ENCODE measurements at places on chromosomes 16 and 17.
A peak's percentile ranks its signal among the peaks of the same experiment; 100 is the strongest.

GRCh38 chr16:55476625-55477533 lies 2.1 kb upstream of the MMP2 start:
- DNase-seq = peak; percentile 73

DNA sequence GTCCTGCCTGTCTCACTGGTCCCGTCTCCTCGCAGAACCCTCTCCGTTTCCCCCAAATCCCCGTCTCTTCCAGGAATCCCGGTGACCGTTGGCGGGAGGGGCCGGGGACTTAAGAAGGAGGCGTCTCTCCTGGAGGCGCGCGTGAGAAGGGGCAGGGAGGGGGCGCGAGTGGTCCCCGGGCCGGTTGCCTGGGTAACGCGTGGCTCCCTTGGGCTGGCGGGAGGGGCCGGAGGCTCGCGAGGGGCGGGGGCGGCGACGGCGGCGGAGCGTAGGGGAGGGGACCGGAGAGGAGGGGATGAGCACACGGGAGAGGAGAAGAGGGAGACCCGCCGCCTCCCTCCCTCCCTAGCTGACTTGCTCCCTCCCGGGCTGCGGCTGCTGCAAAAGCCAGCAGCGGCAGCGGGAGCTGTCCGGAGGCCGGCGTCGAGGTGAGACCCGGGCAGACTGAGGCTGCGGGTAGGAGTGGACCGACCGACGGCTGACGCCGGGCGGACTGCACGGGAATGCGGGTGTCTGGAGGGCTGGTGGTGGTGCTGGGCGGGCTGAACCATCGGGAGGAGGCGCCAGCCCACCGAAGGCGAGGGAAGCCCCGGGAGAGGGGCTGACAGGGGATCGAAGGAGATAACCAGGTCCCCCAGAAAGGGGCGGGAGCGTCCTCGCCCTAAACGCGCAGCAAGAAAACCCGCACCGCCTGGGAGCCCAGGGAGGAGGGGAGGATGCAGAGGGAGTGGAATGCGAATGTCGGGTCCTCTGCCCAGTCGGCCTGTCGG lies at the start of gene PRRT2:
PRRT2 (plus strand) TSS at position 298 of the 770 bp plus-strand sequence. CDS start 862 bp downstream, outside the sequence.
- DNase-seq = peak; percentile 90

DNA sequence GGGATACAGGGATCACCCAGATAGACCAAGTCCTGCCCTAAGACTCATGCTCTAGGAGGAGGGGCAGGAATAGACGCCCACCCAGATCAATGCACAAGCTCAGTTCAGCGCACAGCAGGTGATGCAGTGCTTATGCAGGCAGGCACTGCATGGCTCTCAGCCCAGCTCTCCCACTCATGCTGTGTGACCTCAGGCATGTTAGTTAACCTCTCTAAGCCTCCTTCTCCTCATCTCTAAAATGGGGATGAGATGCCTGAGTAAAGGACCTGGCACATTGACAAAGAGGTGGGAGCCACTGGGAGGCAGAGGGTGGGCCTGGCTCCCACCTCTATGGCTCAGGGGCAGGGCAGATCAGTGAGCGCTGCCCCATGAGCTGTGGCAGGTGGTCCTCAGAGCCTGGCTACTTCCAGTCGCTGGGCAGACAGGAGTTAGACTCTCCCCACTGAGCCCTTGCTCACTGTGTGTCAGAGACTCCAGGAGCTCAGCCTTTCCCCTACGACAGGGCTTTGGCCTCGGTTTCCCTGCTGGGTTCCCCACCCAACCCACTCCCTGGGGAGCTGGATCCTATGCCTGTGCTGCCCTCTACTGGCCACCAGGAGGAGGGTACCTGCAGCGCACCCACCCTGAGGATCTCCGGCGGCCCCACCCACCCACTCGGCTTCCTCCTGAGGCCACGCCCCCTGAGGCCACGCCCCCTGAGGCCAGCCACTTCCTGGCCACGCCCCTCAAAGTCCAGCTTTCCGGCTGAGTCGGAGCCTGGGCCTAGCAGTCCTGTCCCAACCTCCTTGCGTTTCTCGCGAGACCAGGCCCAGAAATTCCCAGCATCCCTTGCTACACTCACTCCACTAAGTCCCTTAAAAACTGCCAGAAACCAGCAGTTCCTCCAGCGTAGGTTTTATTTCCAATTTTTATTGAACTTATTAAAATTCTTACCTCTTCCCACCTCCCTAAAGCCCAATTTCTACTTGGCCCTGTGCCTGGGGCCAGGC lies 196.1 kb downstream of the GSG1L start:
- DNase-seq = no peak

GRCh38 chr17:17079336-17079735 lies 37.1 kb downstream of the MPRIP start:
- DNase-seq = no peak

DNA sequence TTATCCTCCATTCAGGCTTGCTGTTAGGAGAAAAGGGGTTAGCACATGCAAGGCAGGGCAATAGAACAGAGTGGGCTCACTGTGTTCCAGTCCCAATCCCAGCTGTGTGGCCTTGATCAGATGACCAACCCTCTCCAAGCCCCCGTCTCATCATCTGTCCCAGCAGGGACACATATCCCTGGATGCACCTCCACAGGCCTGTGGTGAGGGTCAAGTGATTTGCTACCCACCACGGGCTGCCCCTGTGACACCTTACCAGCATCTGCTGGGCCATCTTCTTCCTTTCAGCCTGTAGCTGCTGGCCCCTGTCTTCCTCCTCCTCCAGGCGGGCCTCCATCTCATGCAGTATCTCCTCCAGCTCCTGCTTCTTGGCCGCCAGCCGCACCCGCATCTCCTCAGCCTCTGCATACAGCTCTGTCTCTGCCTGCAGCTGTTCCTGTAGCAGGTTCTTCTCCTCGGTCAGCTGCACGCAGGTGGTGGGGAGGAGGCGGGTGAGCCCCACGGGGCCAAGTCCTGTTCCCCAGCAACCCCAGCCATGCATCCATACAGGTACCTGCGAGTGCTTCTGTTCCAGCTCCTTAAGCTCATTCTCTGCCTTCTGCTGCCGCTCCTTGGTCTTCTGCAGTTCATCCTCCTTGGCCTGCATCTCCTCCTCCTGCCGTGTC lies 91.3 kb downstream of the NDE1 start:
- DNase-seq = no peak

GRCh38 chr17:7573324-7574080 lies 5.9 kb upstream of the CD68 start:
- peak; percentile 94 for DNase-seq

DNA sequence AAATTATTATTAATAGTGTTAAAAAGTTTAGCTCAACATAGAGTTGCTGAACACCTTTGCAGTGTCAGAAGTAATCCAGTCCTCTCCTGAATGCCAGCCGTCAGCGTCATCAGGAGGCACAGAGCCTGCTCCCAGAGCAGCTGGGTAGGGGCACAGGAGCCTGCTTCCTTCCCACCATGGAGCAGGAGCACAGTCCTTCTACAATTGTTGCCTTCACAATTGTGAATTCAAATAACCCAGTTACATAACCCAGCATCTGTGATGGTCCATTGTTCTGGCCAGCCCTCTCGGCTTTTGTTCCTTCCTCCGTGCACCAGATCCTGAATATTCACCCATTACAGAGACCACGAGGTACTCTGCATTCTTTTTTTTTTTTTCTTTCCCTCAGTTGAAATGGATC lies 393.9 kb upstream of the MAF start:
- no peak for DNase-seq

DNA sequence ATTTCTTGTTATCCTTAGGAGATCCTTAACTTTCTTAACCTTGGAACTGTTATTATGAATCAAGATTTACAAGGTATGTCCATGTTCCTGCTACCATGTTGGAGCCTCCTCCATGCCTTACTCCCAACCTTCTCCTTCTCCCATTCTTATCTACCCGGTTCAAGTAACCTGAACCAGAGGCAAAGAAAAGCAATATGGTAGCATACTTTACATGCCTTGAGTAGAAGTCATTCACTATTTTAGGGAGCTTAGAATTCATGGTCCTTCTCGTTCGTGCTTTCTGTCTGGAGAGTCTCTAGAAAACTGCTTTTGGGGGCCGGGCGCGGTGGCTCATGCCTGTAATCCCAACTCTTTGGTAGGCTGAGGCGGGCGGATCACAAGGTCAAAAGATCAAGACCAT lies 37.7 kb downstream of the LDHD start:
- no peak for DNase-seq

DNA sequence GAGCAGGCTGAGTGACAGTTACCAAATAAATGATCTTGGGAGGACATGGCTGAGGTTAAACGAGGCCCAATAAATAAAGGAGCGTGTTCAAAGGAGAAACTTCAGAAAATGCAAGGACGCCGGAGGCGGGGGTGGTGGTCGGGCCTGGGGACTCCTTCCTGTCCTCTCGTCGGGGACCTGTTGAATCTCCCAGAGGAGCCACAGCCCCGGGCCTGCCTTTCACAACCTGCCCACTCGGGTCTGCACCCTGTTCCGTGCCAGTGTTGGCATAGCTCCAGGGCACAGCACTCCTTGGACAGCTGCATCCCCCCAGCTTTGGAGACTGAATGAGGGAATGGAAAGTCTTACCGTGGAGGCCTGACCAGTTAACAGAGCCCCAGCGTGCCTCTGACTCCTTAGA lies 8.1 kb upstream of the TBX4 start:
- no peak for DNase-seq

GRCh38 chr16:1261131-1261892 lies 5.4 kb downstream of the TPSD1 start:
- DNase-seq = peak; percentile 60

DNA sequence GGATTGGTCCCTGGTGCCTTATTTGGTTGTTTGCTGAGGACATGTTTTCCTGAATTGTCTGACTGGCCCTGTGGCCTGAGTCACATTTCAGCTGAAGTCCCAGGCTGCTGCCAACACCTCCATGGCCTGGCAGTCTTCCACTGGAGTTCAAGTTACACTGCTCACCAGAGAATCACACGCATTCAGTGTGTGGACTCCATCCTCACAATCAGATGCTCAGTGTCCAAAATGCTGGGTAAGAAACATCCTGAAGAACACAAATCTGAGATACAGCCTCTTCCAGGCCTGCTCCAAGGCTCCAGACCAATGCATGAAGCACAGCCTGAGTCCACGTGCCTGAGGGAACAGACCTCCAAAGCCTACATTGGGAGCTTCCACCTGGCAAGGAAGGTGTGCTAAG lies 19.2 kb downstream of the CD300LB start:
- no peak for DNase-seq

DNA sequence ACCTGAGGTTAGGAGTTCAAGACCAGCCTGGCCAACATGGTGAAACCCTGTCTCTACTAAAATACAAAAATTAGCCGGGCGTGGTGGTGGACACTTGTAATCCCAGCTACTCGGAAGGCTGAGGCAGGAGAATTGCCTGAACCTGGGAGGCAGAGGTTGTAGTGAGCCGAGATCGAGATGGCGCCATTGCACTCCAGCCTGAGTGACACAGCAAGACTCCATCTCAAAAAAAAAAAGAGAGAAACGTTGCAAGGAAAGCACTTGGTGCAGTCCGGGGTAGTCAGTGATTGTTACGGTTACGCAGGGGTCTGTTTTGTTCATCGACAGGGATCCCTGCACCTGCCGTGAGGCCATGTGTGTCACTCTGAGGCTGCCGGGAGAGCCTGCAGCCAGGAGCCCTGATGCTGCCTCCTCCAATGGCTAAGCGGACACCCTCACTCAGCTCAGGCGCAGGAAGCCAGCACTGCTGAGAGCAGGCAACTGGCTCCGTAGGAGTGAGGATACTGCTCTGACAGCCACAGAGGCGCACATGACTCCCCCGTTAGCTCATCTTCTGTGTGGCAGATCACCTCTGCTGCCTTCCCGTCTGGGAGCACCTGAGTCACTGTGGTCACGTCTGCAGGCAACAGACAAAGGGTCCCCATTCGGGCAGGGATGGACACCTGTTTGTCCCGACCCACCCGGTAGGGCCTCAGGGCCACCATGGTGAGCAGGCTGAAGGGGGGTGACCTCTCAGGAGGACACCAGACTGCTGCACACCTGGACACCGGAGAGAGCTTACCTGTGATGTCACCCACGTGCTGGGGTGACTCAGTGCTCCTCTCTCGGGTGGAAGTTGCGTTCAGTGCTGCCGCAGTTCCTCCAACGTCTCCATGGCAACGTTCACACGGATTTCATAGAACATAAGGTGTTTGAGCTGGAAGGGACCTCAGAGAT lies 5.2 kb upstream of the RAB26 start:
- DNase-seq = no peak

DNA sequence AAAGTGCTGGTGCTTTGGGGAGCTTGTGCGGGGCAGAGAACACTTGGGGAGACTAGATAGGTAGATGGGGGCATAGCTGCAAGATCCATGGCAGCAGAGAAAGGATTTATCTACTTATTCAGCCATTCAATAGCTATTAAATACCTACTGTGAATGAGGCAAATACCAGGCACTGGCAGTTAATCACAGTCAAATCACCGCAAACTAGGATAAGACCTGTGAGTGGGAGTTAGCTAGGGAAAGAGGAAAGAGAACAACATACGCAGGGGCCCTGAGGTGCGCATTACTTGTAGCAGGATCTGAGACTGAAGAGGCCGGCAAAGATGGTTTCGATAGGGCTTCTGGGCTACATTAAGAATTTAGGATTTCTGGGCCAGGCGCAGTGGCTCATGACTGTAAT lies 3.8 kb upstream of the ALKBH5 start:
- no peak for DNase-seq

DNA sequence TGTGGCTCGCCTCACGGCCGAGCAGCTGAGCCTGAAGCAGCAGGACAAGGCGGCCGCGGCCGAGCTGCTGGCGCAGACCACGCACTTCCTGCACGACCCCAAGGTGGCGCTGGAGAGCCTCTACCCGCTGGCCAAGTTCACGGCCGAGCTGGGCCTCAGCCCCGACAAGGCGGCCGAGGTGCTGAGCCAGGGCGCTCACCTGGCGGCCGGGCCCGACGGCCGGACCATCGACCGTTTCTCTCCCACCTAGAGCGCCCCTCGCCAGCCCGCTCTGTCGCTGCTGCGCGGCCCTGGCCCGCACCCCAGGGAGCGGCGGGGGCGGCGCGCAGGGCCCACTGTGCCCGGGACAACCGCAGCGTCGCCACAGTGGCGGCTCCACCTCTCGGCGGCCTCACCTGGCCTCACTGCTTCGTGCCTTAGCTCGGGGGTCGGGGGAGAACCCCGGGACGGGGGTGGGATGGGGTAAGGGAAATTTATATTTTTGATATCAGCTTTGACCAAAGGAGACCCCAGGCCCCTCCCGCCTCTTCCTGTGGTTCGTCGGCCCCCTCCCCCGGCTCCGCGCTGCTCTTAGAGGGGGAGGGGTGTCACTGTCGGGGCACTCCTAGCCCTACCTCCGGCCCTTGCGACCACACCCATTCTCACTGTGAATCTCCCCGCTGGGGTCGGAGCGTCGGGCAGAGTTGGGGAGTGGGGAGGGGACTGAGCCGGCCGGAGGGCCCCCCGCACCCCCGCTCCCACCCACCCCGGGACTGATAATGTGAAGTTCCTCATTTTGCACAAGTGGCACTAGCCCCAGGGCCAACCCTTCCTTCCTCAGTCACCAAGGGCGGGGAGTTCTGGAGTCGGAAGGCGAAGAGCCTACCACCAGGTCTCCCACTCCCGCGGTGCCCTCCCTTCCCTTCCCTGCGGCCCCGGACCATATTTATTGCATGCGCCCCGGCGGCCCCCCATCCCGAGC lies 4.0 kb downstream of the HIC1 start:
- no peak for DNase-seq

Measured in left forelimb (tissue), 1 donor.